ENCODE measurements at places on chromosomes 4 and X.

DNA sequence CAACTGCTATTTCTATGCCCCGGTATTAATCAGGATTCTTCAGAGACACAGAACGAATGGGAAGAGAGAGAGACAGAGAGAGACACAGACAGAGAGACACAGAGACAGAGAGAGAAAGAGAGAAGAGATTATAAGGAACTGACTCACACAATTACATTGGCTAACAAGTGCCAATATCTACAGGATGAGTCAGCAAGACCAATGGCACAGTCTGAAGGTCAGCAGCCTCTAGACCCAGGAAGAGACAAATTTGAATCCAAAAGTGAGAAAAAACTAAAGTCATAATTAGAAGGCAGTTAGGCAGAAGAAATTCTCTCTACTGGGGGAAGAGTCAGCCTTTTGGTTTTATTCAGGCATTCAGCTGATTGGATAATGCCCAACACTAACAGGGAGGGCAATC, 187.3 kb downstream of the MAB21L2 start:
- peak; percentile 86 for DNase-seq

GRCh38 chrX:56564921-56565840, 1.8 kb downstream of the UBQLN2 start:
- peak; percentile 14 for DNase-seq

DNA sequence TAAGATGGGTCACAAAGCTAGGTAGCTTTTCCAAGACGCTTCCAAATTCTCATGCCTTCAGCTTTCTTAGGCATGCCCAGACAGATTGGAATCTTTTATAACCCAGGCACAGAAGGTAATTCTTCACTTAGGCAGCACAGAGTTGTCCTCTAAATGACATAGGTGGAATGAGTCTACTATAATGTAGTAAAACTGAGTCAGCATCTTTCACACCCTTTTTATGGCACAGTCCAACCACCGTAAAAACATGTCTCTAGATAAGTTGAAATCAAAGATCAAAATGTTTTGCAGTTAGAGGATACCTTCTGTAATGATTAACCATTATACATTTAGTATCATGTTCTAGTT, 128.4 kb upstream of the FAT1 start:
- no peak for DNase-seq

DNA sequence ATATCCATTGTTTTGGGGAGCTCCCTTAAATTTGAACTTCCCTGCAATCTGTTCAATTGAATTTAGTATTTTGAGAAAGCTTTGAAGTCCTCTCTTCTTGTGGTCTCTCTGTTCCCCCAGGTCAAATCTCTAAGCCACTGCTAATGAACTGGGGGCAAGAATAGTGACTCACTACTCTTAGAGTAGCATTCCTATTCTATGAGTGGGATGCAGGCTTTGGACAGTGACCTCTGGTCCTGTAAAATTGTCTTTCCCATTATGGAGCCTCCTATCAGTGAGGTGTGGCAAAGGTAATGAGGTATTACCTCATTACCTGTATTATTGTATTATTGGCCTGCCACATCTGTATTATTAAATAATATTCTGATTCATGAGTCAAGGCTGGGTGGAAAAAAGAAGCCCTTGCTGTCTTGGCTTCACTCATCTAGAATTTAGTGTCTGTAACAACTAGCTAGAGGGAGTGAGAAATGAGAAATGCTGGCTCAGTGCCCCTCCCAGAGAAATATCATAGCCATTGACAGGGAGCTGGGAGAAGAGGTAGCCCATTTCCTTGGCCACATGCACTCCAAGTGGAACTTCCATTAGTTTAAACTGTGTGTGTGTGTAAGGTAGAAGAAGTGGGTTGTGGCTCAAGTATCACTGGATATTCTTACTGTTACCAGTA, 393.9 kb upstream of the CTSO start:
- peak; percentile 70 for DNase-seq

DNA sequence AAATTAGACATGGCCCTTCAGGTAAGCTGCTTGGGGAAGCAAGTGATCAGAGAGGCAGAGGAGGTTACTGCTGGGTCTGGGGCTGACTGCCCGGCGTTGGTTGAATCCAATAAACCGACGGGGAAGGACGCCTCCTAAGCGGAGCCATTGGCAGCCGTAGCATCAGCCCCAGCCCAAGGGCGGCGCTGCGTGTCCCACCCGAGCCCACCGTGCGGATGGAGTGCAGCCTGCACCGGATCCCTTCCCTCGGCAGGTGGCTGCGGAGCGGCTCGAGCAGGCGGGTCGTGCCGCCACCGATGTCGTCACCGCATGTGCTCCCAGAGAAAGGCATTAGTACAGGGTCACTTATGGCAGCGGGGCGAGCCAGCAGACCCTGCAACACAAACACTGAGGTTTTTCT, 82.1 kb downstream of the ALPK1 start:
- no peak for DNase-seq

DNA sequence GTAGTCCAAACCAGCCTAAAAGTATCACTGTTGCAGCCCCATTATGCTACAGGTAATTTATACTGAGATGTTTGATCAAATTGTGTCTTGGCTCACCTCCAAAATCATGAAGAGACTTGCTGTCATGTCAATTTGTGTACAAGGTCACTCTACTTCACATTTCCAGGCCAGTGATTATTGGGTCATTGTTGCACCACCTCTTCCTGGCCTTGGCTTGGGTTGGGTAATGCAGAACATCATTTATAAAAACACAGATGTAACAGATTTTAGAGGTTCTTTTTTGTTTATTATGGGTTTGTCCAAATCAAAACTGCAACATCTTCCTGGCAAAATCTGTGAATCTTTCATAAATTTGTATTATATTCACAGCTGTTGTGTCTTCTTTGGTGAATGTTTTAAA, 459.5 kb downstream of the ANKRD50 start:
- no peak for DNase-seq

DNA sequence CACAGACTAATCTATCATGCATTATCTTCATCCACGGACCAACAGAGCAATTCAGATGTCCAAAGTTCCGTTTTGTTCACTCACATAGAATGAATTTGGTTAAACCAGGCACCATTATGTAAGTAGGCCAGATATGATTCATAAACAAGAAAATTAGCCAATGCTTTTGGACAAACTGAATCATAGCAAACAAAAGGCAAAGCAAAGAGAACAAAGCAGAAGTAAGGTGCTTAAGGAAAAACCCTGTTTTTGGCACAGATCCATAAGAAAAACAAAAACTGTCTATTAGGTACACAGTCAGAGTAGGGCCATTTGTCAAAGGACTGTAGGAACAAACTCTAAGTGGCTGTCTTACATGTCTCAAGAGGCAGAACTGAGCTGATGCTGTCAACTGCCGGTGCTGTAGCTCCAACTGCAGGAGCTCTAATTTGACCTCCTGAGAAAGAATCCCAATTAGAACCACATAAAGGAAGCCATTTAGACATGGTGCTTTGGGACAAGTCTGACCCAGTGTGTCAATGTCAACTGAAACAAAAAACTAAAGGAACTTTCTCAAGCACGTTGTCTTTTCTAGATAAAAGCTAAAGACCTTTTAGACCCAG, 146.7 kb downstream of the COL25A1 start:
- DNase-seq, result peak; percentile 31

GRCh38 chrX:18422325-18422724, 3.1 kb upstream of the CDKL5 start:
- peak; percentile 88 for DNase-seq

- DNase-seq, result peak; percentile 42
Measured at GRCh38 chrX:31353095-31353494, 281.3 kb upstream of the FTHL17 start.

- DNase-seq, result no peak
Measured at GRCh38 chr4:101262683-101263082, 84.6 kb downstream of the PPP3CA start.

DNA sequence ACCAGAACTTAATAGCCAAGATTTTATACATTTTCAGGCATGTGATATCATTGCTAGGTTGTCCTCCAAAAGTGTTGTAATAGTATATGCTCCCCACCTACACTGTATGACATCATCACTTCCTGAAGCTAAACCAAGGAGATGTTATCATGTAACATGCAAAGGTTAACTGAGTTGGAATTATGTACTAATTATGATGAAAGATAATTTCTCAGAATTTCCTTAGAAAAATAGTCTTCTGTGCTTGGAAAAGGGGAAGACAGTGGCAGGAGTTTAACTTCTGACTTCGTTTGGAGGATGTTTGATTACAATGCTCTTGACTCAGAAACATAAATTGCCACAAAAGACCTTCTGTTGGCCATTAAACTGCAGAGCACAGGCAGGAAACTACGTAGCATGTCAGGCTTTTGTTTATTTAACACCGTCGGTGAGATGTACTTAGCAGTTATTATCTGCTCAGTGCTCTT, 83.6 kb upstream of the GUCY1A1 start:
- peak; percentile 71 for DNase-seq

DNA sequence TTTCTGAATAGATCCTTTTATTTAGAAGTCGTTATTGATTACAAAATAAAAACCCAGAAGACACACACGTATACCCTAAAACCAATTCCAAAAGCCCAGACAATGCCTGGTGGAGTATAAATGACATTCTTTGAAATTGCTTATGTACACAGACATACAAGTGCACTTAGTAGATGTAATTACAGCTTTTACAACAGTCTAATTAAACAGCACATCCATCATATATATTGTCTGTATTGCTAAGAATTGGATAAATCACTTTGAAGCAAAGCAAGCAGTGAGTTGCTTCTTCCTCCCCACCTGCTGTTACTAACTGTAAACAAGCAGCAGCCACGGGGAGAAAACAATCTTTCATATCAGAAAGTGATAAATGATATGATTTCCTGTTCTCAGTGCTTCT, 645.7 kb downstream of the TLL1 start:
- DNase-seq, result no peak
